ENCODE measurements at places on chromosomes 11 and 22.

GRCh38 chr22:37740455-37741311, 43.8 kb downstream of the TRIOBP start:
- DNase-seq, result no peak

DNA sequence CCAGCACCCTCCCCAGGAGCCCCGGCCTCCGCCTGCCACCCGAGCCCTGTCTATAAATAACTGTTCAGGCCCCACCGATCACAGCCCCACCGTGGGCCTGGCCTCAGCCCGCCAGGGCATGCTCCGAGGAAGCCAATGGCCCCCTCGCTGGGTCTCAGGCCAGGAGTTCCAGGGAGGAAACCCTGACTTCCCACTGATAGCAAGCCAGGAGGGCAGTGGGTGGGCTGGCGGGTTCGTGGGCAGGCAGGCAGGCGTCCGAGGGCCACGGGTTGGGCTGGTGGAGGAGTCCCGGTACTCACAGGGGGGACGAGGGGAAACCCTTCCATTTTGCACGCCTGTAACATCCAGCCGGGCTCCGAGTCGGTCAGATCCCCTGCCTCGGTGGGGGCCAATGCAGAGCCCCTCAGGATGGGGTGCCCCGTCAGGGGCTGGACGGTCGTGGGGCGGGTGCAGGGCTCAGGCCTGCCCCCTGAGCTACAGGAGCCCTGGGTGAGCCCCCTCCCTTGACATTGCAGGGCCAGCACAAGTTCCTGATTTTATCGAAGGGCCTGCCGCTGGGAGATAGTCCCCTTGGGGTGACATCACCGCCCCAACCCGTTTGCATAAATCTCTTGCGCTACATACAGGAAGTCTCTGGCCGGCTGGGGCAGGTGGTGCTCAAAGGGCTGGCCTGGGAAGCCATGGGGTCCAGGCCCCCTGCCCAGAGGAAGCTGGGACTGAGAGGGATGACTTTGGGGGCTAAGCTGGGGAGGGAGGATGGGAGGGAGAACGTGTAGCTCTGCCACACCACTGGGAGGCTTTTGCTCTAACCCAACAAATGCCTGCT, at the start of gene SPI1:
Gene SPI1, minus strand, starts transcription at position 538 of the 826 bp plus-strand sequence. Its CDS starts 194 bp downstream, at position 344.
- DNase-seq, result peak; percentile 96

- no peak for DNase-seq
Observed at GRCh38 chr22:23325183-23325582, 144.9 kb downstream of the BCR start.

DNA sequence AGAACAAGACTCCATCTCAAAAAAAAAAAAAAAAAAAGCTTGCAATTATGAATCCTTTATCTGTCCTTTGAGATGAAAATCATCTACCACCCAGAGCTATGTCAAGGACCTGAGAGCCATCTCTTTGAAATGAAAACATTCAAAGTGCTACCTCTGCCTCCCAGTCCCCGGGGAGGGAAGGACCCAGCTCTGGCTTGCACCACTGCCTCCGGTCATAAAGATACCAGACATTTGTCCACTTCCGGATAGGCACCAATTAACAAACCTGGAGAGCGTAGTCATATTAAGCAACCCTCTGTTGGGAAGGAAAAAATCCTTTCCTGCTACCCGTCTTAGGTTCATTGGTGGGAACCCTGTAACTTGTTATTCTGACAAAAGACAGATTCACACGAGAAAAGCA, 98.6 kb downstream of the ARHGAP8 start:
- DNase-seq, result no peak

DNA sequence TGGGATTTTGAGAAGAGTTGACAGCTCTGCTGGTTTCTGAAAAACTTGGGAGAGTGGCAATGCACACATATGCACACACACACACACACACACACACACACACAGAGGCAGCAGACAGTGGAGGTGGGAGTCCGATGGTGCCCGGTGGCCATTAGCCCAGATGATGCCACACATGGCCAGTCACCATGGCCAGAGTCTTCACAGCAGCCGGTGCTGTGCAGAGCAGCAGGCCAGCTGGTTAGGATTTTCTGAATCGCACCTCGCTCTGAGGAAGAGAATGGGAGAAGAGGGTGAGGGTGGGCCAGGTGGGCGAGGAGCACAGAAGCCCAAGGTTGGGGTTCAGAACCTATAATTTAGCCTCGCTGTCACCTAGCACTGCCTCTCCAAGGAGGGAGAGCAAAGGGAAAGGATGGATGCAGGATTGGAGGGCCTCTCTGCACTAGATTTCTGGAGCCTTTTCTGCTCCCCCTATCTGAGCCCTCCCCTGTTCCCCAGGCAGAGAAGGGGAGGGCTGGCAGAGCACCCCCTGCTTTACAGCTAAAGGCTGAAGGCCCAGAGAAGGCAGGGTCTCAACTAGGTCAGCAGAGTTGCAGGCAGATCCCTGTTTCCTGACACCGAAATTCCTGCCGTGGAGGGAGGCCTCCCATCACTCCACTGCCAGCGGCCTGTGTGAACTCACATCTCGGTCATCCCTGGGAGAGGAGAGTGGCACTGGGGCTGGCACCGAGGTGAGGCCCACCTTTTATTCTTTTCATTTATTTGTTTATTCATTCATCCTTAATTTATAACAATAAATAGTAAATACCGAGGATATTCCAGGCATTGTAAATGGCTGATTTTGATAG, 25.8 kb upstream of the FXYD6 start:
- no peak for DNase-seq

DNA sequence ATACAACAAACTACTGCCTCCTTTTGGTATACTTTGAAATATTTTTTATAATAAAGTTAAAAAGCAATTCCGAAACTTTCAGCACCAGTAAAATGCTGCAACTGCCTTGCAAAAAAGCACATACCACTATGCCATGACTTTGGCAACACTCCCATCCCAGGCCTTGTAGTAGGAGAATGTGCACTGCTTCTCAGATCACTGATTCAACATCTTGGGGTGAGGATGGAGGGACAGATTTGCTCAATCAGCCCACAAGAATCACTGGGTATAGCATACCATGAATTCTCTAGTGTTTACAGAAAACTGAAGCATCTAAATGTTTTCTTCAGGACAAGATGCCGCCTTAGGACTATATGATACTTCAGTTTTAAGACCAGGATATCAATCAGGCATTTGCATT, 14.9 kb downstream of the EIF4ENIF1 start:
- DNase-seq, result no peak

DNA sequence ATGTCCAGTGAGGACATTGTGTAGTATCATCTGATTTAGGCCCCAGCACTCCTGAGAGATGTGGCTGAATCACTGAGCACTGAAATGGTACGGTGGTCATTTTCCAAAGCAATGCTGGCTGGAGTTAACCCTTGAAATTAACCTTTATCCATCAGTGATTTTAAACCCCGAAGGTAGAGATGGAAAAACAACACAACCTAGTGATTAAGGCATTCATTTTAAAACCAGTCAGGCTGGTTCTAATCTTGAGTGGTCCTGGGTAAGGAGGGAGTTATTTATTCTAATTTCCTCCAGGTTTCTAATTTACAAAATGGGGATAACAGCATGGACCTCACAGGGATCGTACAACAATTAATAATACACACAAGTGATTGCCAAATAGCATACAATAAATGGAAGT, 6.6 kb upstream of the CSNK2A3 start:
- DNase-seq, result no peak

DNA sequence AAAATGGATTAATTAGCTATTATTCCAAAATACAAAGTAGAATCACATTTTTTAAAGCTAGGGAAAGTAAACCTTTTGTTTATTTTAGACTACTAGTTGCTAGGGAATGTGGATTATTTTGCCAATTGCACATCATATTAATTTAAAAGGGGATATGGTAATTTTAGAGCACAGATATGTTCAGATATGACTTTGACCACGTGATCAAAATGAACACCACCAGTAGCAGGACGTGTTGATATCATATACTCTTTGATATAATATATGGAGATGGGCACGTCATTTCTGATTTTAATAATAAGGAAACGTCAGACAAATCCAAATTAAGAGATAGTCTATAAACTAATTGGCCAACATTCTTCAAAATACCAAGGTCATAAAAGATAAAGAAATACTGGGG, 1188.3 kb upstream of the CNTN5 start:
- DNase-seq, result no peak

GRCh38 chr11:72807792-72808191, 6.4 kb upstream of the ATG16L2 start:
- DNase-seq, result no peak

DNA sequence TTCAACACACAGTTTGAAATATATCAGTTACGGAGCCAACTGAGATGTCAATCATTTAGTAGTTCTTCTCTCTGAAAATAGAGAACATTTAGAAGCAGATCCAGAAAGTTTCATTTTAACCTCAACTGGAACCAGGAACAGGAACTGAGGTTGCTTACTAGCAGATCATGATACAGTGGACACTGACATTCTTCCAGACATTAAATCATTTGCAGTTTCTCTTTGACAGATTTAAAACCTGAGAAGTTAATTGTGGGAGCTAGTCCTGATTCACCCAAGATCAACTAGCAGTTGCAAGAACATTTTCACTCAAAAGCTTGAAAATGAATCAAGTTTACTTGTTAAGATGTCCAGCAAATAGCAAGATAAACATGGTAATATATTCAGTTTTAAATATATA, 135.4 kb downstream of the SLC17A6 start:
- no peak for DNase-seq

GRCh38 chr11:2769409-2770095, 69.8 kb upstream of the KCNQ1OT1 start:
- DNase-seq, result no peak
